ENCODE measurements at places on chromosomes 6 and 20. TPM values are rescaled to one million over a fixed set of nuclear protein-coding genes. Genes with fewer than 3 reads are reported as not detected.

DNA sequence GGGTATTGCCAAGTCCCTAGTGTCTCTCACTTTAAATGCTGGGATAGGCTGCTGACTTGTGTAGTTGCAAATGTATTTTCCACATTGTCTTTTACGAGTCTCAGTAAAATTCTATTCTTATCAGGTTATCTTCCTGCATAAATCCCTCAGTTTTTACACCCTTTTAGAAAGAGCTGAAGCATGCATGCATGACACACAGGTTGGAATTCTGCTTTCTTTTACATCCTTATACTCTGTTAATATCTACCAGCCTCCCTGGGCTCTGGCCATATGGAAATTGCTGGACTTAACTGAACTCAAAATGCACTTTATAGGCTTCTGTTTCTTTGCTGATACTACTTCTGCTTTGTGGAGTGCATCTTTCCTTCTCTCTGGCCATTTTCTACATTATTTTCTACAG lies 477.4 kb downstream of the FRK start:
- H3K27me3 ChIP-seq: 0 out of 2 replicates have a peak, but pooled peaks cover 2% of the 10 kb centered on the region
- H3K36me3 ChIP-seq: no peaks in the 10 kb centered on the region
- DNase-seq: no peak
- H3K4me1 ChIP-seq: no peaks in the 10 kb centered on the region

- H3K4me1 ChIP-seq: peaks cover 22% of the 10 kb centered on the region
- DNase-seq: peak; percentile 77
Measured at GRCh38 chr6:16130932-16131387, 2.1 kb downstream of the MYLIP start.

DNA sequence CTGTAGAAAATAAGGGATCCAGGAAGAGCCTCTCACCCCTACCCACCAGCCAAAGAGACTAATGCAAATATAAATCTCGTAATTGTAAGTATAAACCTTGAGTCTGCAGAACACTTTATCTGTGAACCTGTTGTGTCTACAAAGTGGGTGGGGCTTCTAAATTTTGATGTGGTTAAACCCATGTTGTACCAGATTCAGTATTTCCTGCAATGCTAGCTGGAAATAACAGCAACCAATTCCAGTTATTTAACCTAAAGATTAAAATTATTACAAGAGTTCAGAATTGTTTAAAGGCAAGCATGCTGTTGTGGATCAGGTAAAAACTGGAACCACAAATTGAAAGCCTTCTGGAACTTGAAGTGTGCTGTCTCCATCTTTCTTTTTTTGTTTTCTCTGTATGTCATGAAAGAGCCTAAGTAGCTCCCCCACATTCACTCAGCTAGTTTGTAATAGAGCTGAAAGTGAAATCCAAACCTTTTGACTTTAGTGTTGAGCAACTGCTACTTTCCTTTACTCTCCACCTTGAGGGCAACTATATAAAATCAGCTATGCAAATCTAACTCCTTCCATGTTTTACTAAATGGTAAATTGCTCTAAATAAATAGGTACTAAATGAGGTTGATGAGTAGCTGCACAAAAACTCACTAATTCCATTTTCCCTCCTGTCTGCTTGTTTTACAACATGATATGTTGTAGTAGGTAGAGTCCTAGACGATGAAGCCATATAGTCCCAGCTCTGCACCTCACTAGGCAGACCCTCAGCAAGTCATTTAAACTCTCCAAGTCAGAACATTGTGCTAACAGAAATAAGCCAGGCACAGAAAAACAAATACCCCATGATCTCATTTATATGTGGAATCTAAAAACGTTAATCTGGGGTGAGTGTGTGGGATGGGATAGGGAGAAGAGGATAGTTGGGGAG lies 17.9 kb upstream of the THEMIS start:
- no peaks in the 10 kb centered on the region for H3K27me3 ChIP-seq
- DNase-seq: no peak
- no peak overlapping the region for H3K4me3 ChIP-seq
- no peaks in the 10 kb centered on the region for H3K36me3 ChIP-seq
- H3K27ac ChIP-seq: no peak overlapping the region

- H3K36me3 ChIP-seq: no peaks in the 10 kb centered on the region
- no peak overlapping the region for H3K4me3 ChIP-seq
- H3K4me1 ChIP-seq: peaks cover 21% of the 10 kb centered on the region
Measured at GRCh38 chr6:111980143-111980542, 73.8 kb upstream of the CCN6 start.

DNA sequence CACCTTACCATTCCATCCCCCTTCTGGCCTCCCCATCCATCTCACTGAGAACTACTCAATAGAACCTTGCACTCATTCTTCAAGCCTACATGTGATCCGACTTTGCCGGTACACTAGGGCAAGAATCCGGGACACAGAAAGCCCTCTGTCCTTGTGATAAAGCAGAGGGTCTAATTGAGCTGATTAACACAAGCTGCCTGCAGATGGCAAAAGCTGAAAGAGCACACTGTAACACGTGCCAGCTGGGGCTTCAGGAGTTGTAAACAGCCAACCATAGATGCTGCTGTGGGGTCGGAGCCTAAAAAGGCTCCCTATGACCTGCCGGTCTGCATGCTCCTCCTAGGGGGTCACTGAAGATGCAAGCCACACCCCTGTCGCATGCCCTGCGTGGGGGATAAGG lies 124.1 kb downstream of the RNF144B start:
- DNase-seq: no peak
- H3K4me1 ChIP-seq: peaks cover 11% of the 10 kb centered on the region
- no peak overlapping the region for H3K27ac ChIP-seq

DNA sequence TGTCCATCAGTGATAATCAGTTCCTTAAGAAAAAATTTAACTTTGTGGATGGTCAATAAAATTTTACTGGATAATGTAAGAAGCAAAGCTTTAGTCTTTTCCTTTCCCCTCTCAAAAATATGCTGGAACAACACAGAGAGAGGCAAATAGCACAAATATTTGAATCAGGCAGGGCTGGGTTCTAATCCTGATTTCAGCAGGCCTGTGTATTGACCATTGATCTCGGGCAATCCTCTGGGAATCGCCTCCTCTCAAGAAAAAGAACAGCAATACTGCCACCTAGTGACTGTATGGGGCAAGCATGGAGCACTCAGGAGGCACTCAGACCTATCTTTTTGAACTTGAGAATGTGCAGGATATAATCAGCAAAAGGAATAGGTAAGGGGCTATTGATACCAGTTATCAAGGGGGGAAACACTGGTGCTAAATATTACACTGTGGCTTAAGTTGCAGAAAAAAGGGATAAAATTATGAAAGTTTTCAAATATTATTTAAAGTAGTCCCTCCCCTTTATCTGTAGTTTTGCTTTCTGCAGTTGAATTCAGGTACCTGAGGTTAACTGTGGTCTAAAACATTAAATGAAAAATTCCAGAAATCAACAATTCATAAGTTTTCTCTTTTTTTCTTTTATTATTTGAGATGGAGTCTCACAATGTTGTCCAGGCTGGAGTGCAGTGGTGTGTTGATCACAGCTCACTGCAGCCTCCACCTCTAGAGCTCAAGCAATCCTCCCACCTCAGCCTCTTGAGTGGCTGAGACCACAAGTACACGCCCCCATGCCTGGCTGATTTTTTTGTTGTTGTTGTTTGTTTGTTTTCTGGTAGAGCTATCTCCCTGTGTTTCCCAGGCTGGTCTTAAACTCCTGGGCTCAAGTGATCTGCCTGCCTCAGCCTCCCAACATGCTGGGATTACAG lies 91.8 kb upstream of the NHSL1 start:
- no peak overlapping the region for H3K4me3 ChIP-seq
- no peak overlapping the region for H3K27ac ChIP-seq
- no peaks in the 10 kb centered on the region for H3K27me3 ChIP-seq
- peaks cover 19% of the 10 kb centered on the region for H3K4me1 ChIP-seq
- no peaks in the 10 kb centered on the region for H3K36me3 ChIP-seq

DNA sequence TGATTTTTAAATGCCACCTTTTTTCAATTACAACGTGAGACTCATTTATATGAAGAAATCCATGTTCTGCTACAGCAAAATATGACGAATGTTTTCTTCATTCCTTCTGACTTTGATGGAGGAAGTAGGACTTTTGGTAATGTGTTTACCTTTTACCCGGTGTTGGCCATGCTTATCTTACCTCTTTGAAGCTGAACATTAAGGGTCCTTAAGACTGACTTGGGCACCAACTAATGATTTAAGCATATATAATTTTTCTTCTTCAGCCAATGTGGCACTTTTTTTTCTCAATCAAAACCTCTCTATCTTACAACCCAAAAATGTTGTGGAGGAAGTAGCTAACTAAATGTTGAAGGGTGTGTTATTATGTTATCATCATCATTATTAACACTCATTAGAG lies 337.5 kb downstream of the EPHA7 start:
- no peak overlapping the region for H3K4me3 ChIP-seq
- no peak overlapping the region for H3K27ac ChIP-seq
- H3K27me3 ChIP-seq: no peaks in the 10 kb centered on the region
- DNase-seq: no peak
- no peaks in the 10 kb centered on the region for H3K36me3 ChIP-seq
- no peaks in the 10 kb centered on the region for H3K4me1 ChIP-seq

DNA sequence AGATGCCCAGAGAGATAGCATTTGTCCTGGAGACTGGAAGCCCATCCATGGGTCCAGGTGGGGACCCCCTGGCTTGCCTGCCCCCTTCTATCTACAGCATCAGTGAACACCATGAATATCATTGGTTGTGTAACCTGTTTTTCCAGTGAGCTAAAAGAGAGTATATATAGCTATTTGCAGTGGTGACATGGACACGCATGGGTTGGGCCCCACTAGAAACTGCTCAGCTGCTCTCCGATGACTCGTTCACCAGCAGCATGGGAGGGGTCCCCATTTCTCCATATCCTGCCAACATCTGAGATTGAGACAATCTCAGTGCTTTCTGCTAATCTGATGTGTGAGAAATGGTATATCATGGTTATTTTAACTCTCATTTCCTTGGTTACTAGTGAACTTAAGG lies 4.0 kb upstream of the ZC3H12D start:
- H3K4me1 ChIP-seq: peaks cover 8% of the 10 kb centered on the region
- H3K4me3 ChIP-seq: no peak overlapping the region
- H3K27me3 ChIP-seq: no peaks in the 10 kb centered on the region
- peak; percentile 23 for DNase-seq
- no peak overlapping the region for H3K27ac ChIP-seq
- no peaks in the 10 kb centered on the region for H3K36me3 ChIP-seq

DNA sequence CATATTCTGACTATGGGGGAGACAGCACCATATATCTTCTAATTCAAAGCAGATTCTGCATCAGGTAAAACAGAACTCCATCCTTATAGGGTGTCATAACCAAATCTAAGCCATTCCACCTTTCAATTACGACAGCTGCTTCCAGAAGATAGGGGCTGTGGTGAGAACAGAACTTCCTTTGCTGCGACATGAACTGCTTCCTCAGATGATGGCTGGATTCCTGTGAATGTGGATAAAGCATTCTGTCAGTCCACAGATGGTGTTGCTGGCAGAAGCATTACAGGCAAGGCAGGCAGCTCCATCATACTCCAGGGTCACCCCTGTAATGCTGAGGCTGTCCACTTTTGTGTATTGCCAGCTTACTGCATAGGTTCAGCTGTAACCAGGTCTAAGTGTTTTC lies 172.1 kb upstream of the PROKR2 start:
- H3K27me3 ChIP-seq: peaks cover 33% of the 10 kb centered on the region
- no peak overlapping the region for H3K27ac ChIP-seq
- no peaks in the 10 kb centered on the region for H3K36me3 ChIP-seq
- H3K4me3 ChIP-seq: no peak overlapping the region

DNA sequence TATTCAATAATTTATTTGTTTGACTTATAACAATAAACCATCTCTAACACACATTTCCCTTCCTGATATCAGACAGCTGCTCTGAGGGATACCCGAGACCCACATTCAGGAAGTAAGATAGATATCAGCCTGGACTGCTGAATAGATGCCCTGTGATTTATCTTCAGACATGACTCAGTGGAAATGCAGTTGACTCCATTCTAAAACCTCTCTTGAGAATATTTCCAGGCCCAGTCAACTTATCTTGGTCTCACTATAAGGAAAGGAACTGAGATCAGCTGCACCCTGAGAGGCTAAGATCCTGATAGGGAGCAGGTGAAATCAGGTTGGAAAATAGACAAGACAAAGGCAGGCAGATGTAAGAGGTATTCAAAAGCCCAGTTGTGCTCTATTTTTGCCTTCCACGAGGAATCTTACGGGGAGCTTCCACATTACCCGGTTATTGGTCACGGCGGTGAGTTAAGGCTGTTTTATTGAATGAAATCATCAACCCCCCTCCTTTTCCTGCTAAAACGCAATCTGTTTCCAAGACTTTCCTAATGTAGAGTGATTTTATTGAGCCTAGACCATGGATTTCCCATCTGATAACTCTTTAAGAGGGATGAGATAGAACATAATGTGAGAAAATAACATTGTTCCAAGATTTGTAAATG lies 25.5 kb downstream of the C6orf15 start:
- no peaks in the 10 kb centered on the region for H3K36me3 ChIP-seq
- H3K4me3 ChIP-seq: peak overlapping the region; percentile 43
- H3K27me3 ChIP-seq: no peaks in the 10 kb centered on the region
- H3K4me1 ChIP-seq: peaks cover 14% of the 10 kb centered on the region
- DNase-seq: peak; percentile 84

Gene MACROD2
- 3.3 TPM for total RNA-seq
